ENCODE measurements at places on chromosomes 7 and 10. TPM values are rescaled to one million over a fixed set of nuclear protein-coding genes. Genes with fewer than 3 reads are reported as not detected.

DNA sequence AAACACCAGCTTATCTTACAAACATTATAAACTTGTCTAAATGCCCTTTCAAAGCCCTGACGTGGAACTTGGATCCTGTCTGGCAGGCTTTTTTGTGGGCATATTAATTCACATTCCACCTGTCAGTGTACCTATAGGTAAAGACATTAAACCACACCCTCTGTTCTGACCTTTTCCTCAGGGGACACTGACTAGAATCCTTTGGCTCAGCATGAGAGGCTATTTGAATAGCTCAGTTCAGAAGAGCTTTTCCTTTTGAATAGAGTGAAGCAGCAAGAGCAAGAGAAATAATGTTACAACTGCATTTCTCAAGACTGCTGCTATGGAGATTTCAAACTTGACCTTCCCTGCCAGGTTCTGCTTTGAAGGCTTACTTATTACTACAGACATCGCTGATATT is 76.9 kb downstream of the CYP51A1 start:
- H3K27me3 ChIP-seq = no peaks in the 10 kb centered on the region
- H3K4me3 ChIP-seq = no peak overlapping the region
- H3K4me1 ChIP-seq = peaks cover 17% of the 10 kb centered on the region
- DNase-seq = no peak
- H3K27ac ChIP-seq = no peak overlapping the region

DNA sequence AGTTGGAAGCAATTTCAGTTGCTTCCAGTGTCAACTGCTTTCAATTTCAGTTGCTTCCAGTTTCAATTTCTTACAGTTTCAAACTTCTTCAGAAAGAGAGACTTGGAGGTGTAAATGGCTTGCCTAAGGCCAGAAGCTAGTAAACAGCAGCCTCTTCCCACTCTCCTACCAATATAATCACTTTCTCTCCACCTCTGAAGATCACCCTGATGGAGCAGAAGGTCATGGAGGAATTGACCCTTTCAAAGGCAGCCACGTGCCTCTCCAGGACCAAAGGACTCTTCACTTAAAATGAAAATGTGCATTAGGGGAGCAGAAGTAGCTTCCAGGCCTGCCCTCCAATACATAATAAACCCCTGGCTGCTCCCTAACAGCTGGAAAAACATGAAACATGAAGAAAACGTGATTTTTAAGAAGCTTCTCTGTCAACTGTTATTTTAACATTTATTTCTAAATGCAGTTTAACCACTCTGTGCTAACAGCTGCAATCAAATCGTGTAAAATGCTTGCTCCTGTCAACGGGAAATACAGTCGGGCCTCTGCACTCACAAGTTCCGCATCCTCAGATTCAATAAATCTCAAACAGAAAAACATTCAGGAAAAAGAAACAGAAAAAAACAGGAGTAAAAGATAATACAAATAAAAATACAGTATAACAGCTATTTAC is 1020.6 kb downstream of the XPNPEP1 start:
- H3K36me3 ChIP-seq = no peaks in the 10 kb centered on the region
- no peaks in the 10 kb centered on the region for H3K4me1 ChIP-seq
- no peak overlapping the region for H3K4me3 ChIP-seq
- DNase-seq = no peak
- no peaks in the 10 kb centered on the region for H3K27me3 ChIP-seq
- H3K27ac ChIP-seq = no peak overlapping the region

GRCh38 chr7:152383341-152384234 is 52.2 kb downstream of the KMT2C start:
- no peak overlapping the region for H3K27ac ChIP-seq
- no peak for DNase-seq
- H3K4me1 ChIP-seq = peaks cover 12% of the 10 kb centered on the region
- H3K4me3 ChIP-seq = no peak overlapping the region

DNA sequence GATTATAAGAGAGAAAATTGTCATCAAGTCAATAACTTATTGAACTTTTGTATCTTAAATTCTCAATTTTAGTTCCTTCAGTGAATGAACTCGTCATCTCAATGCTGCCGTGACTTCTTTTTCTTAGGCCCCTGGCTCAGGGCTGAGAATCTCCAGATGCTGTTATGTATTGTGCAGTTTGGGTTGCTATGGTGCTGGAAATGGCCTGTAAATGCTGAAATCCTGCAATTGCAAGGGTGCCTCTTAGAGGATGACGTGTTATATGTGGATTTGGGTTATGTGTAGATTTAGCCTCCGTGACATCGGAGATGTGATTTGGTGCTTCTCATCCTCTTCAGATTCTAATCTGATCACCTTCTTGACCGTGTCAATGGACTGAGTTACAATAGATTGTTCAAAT is 55.7 kb upstream of the ZRANB1 start:
- no peaks in the 10 kb centered on the region for H3K36me3 ChIP-seq
- H3K27ac ChIP-seq = no peak overlapping the region
- DNase-seq = no peak
- no peaks in the 10 kb centered on the region for H3K4me1 ChIP-seq
- no peaks in the 10 kb centered on the region for H3K27me3 ChIP-seq

GRCh38 chr10:62652564-62652963 is 152.0 kb upstream of the ADO start:
- no peaks in the 10 kb centered on the region for H3K27me3 ChIP-seq
- H3K4me3 ChIP-seq = no peak overlapping the region
- no peaks in the 10 kb centered on the region for H3K36me3 ChIP-seq
- H3K27ac ChIP-seq = no peak overlapping the region

GRCh38 chr10:4763513-4763912 is 62.5 kb upstream of the AKR1E2 start:
- no peak overlapping the region for H3K4me3 ChIP-seq
- H3K36me3 ChIP-seq = no peaks in the 10 kb centered on the region
- no peak overlapping the region for H3K27ac ChIP-seq
- H3K27me3 ChIP-seq = peaks cover 3% of the 10 kb centered on the region
- H3K4me1 ChIP-seq = no peaks in the 10 kb centered on the region

- no peaks in the 10 kb centered on the region for H3K27me3 ChIP-seq
- DNase-seq = no peak
- no peaks in the 10 kb centered on the region for H3K4me1 ChIP-seq
Observed at GRCh38 chr10:51109801-51110533, 35.7 kb downstream of the PRKG1 start.

- no peak overlapping the region for H3K4me3 ChIP-seq
- no peaks in the 10 kb centered on the region for H3K36me3 ChIP-seq
- H3K27me3 ChIP-seq = no peaks in the 10 kb centered on the region
Observed at GRCh38 chr7:108166687-108167086, 36.5 kb upstream of the LAMB4 start.

GRCh38 chr10:126433351-126433750 is 45.1 kb upstream of the ADAM12 start:
- no peaks in the 10 kb centered on the region for H3K36me3 ChIP-seq
- H3K4me1 ChIP-seq = no peaks in the 10 kb centered on the region
- H3K27ac ChIP-seq = no peak overlapping the region
- H3K4me3 ChIP-seq = no peak overlapping the region

- H3K27me3 ChIP-seq = no peaks in the 10 kb centered on the region
- no peaks in the 10 kb centered on the region for H3K36me3 ChIP-seq
- H3K4me3 ChIP-seq = no peak overlapping the region
- H3K27ac ChIP-seq = no peak overlapping the region
Observed at GRCh38 chr7:81031996-81032395, 113.1 kb upstream of the SEMA3C start.

GRCh38 chr7:151377406-151377805 is 32.4 kb downstream of the WDR86 start:
- no peak overlapping the region for H3K4me3 ChIP-seq
- peaks cover 13% of the 10 kb centered on the region for H3K4me1 ChIP-seq
- H3K27ac ChIP-seq = no peak overlapping the region
- peaks cover 2% of the 10 kb centered on the region for H3K27me3 ChIP-seq

- no peaks in the 10 kb centered on the region for H3K36me3 ChIP-seq
- H3K4me3 ChIP-seq = no peak overlapping the region
- no peaks in the 10 kb centered on the region for H3K4me1 ChIP-seq
- H3K27ac ChIP-seq = no peak overlapping the region
- no peaks in the 10 kb centered on the region for H3K27me3 ChIP-seq
- no peak for DNase-seq
Observed at GRCh38 chr10:93992400-93993030, 1.2 kb upstream of the PLCE1 start.

GRCh38 chr10:25245165-25245564 is 70.4 kb downstream of the GPR158 start:
- DNase-seq = no peak
- H3K27me3 ChIP-seq = no peaks in the 10 kb centered on the region
- no peak overlapping the region for H3K4me3 ChIP-seq
- H3K36me3 ChIP-seq = no peaks in the 10 kb centered on the region
- no peaks in the 10 kb centered on the region for H3K4me1 ChIP-seq

DNA sequence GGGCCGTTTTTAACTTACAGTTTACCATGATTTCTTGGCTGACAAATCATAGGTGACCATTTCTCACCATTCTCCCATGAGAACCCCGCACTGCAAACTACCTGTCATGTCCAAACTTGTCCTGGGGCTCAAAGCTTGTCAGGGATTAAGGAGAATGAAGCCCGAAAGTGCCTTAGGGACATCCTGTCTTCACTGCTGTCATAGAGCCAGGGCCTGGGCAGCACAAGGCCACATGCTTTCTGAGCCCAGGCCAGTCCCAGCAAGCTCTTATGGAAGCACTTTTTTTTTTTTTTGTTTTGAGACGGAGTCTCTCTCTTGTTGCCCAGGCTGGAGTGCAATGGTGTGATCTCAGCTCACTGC is 33.9 kb downstream of the CCM2 start:
- peaks cover 14% of the 10 kb centered on the region for H3K36me3 ChIP-seq
- DNase-seq = no peak
- no peak overlapping the region for H3K27ac ChIP-seq
- peaks cover 86% of the 10 kb centered on the region for H3K4me1 ChIP-seq

DNA sequence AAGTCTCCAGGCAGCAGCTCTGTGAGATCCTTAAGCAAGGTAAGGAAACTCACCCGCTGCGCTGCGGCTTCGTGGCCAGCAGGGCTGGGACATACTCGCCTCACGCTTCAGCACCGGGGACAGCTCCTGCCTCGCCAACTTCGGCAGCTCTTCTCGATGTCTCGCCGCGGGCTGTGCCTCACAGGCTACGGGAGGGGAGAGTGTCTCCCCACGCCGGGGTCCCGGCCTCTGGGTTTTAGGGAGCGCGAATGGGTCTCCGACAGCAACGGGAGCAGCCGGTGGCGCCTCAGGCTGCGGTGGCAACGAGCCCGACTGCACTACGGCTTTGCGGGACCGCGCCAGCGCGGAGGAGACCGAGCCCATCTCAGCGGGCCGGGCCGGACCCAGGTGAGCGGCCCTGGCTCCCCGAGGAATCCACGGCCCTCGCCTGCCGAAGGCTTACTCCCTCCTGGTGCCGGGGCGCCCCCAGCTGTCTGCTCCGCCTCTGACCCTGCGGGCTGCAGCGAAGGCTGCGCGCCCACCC is 62.4 kb downstream of the LSM5 start:
- peaks cover 24% of the 10 kb centered on the region for H3K27me3 ChIP-seq
- no peaks in the 10 kb centered on the region for H3K36me3 ChIP-seq
- no peaks in the 10 kb centered on the region for H3K4me1 ChIP-seq

GATAD1 gene
- 18.9 TPM for total RNA-seq

C10orf67 gene
- not detected for total RNA-seq

ADRA2A gene
- total RNA-seq = not detected

CYP26C1 gene
- not detected for total RNA-seq
